ENCODE measurements at places on chromosomes 2 and 18.

DNA sequence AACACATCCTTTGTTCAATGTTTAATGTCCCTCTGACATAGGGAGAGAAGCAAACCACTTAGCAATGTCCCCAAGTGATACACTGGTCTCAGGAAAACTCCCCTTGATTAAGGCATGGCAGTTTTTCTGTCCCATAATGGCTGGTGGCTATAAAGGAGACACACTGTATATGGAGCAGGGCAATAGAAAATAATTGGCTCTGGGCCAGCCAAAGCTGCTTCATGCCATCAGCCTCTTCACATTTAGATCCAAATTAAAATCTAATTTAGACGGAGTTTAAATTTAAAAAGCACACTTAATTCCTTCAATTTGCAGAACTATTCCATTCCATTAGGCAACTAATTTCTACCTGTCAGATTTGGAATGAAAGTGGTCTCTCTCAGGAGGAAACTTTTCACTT is 638.1 kb downstream of the DSC3 start:
- DNase-seq: no peak
- no peak overlapping the region for H3K27ac ChIP-seq
- H3K27me3 ChIP-seq: no peaks in the 10 kb centered on the region
- H3K4me3 ChIP-seq: no peak overlapping the region
- H3K36me3 ChIP-seq: no peaks in the 10 kb centered on the region

- H3K36me3 ChIP-seq: no peaks in the 10 kb centered on the region
- peak overlapping the region; percentile 98 for H3K27ac ChIP-seq
- DNase-seq: peak; percentile 31
- H3K4me3 ChIP-seq: peak overlapping the region; percentile 34
- peaks cover 48% of the 10 kb centered on the region for H3K4me1 ChIP-seq
- no peaks in the 10 kb centered on the region for H3K27me3 ChIP-seq
These were observed 19.4 kb downstream of the TEX44 start for GRCh38 chr2:231612109-231612455.

DNA sequence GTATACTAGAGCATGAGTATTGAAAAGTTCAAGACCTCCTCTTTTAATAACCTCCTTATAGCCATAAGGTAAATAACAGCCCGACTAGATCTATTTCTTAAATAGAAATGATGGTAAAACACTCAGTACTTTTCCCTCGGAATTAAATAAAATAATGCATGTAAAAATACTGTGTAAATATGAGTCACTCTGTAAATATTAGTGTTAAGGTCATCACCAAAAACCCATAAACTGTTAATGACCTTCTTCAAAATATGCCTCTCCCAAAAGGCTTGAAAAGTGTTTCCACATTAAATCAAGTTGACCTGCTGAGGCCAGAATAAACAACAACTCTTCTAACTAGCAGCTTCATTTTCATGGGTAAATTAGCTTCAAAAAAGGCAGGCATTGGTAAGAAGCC is 25.3 kb upstream of the BZW1 start:
- H3K27ac ChIP-seq: peak overlapping the region; percentile 63
- H3K4me3 ChIP-seq: no peak overlapping the region

DNA sequence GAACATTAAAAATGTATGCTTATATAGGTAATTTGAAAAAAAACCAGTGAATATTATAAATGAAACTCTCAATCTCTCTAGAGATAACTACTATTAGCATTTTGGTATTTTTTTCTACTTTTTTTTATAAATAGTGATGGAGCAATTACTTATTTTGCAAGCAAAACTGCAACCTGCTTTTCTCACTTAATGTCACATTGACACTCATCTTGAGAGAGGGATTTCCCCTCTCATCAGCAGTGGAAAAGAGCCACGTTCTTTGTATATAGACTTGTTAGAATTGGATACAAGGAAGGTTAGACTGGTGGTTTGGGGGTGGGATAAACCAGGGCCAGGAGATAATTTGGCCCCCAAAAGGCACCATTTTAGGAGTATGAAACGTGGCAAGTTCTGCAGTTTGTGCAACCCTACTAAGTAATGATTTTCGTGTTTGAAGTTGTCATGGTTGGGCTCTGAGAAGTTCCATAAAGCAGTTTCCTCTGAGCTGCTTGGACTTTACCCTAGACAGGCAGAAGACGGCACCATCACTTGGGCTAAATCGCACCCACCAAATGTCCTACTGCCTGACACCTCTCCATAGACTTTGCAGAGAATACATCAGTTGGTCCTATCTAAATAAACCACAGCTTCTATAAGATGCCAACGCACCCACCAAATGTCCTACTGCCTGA is 194.0 kb downstream of the ACTR3 start:
- no peak overlapping the region for H3K4me3 ChIP-seq
- no peaks in the 10 kb centered on the region for H3K27me3 ChIP-seq
- no peak overlapping the region for H3K27ac ChIP-seq
- DNase-seq: no peak

GRCh38 chr2:240840435-240841060 is 20.5 kb upstream of the KIF1A start:
- DNase-seq: no peak
- no peaks in the 10 kb centered on the region for H3K27me3 ChIP-seq
- no peak overlapping the region for H3K27ac ChIP-seq
- peaks cover 9% of the 10 kb centered on the region for H3K4me1 ChIP-seq
- H3K4me3 ChIP-seq: no peak overlapping the region

- H3K27me3 ChIP-seq: no peaks in the 10 kb centered on the region
- H3K36me3 ChIP-seq: no peaks in the 10 kb centered on the region
- no peak for DNase-seq
- H3K27ac ChIP-seq: peak overlapping the region; percentile 81
- H3K4me1 ChIP-seq: peaks cover 34% of the 10 kb centered on the region
These were observed 170.6 kb downstream of the SLC8A1 start for GRCh38 chr2:40281021-40281940.

- H3K36me3 ChIP-seq: peaks cover 7% of the 10 kb centered on the region
- peaks cover 38% of the 10 kb centered on the region for H3K4me1 ChIP-seq
- H3K4me3 ChIP-seq: peak overlapping the region; percentile 46
- DNase-seq: peak; percentile 46
- H3K27ac ChIP-seq: peak overlapping the region; percentile 65
These were observed 6.4 kb downstream of the TNS1 start for GRCh38 chr2:217996361-217996760.

DNA sequence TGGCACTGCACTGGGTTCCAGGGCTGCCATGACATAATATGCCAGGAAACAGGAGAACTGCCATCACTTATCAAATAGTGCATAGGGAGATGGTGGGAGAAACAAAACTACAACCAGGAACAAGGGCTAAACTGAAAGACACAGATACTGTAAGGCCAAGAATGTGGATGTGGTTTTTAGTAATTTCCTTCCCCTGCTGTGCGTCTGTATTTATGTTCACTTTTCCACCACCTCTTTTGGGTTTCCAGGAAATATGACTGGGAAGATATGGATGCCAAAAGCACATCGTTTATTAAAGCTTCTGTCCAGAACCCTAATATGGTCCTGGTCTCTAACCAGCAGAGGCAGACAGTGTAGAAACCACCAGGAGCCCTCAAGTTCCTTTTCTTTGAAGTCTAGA is 759.7 kb upstream of the FANCL start:
- H3K4me3 ChIP-seq: no peak overlapping the region
- no peak for DNase-seq
- H3K27me3 ChIP-seq: no peaks in the 10 kb centered on the region
- H3K4me1 ChIP-seq: no peaks in the 10 kb centered on the region

DNA sequence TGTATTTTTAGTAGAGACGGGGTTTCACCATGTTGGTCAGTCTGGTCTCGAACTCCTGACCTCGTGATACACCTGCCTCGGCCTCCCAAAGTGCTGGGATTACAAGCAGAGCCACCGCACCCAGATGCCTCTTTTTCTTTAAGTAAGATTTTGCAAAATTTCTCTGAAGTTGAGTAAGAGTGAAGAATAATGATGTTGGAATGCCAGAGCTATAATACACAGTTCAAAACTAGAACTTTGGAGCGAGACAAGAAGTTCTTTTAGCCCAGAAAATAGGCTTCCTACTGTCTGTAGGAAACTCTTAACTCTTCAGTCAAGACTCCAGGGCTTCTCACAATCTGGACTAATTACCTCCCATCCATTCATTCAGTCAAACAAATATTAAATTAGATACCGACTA is 51.4 kb downstream of the MARCHF4 start:
- H3K4me1 ChIP-seq: no peaks in the 10 kb centered on the region

Measured in thoracic aorta (tissue), 2 donors.